AG09309 (cell line): ENCODE measurements at places on chromosomes 2 and 18.

DNA sequence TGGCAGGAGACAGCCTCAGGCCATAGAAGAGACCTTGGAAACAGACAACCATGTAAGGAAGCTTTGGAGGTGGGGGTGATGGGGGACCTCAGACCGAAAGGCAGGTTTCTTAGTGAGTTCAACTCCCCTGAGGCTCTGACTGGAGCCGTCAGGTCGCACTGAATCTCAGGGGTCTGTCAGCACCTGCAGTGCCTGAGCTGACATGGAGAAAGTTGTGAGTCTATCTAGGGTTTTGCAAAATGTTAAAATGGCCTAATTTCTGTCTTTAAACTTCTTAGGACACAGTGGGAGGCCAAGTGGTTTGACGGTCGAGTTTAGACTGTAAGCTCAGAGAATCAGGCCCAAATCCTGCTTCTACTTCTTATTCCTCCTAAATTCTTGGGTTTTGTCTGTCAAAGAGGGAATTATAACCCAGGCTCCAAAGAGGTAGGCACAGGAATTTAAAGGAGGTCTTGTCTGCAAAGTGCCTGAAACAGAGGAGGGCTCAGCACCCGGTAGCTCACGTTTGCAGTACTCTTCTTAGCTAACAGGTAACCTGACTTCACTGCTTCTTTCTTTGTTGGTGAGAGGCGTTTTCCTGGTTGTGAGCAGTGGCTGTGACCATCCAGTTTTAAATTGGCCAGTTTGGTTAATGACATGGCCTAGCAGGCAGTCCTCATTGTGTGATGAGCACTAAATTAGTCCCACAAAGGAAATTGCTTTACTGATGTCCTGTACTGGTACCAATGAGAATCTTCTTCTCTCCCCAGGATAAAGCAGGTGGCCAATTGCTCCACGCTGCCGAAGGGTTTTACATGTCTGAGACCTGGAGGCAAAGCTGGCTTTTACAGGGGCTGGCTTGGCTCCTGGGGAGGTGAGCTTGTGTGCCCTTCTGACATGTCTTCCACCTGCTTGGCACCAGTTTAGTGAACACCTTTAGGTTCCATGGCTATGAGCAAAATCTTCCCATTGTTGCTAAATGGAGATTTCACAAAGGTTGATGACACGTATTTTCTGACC, 95.7 kb downstream of the MYCN start:
- DNase-seq, result no peak

DNA sequence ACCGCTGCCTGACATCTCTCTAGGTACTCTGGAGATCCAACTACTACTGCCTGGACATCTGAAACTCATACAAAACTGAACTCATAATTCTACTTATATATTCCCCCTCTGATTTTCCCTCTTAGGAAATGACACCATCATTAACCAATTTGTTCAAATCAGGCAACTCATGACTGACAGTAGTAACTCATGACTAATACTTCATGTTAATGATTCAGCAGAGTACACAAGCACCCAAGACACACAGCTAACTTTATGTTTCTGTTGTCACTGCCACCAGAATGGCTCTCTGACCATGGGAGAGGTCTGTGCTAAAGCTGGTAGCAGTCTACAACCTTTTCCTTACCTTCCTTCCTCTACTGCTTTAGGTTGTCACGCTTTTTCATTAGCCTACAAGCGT, 91.1 kb downstream of the ITSN2 start:
- DNase-seq, result no peak

GRCh38 chr2:232896720-232897597, 26.9 kb downstream of the SNORC start:
- DNase-seq, result no peak

DNA sequence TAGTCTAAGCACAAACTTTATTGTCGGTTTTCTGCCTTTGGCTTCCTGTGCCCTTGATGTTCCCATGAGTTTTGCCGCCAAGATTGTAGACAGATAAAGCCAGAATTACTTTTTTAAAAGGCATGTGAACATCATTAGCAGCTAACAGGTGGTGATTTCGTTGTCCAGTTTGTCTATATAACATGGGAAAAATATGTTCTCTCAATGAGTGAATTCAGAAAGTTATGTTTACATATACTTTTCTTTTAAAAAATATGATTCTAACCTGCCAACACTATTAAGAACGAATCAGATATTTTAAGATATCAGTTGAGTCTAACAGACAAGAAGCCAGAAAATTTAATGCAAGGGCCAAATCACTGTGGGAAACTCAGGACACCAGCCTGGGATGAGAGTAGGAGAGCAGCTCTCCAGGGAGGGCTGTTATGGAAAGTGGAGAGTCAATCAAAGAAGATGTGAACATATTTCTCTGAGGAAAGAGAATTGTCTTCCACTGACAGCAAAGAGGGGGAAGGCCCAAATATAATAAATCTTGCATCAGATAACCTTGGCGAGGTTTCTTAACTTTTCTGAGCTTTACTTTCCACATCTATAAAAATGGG, 311.3 kb downstream of the ARHGAP15 start:
- no peak for DNase-seq

- no peak for DNase-seq
Measured at GRCh38 chr2:32357318-32358110, 691 bp downstream of the BIRC6 start.

DNA sequence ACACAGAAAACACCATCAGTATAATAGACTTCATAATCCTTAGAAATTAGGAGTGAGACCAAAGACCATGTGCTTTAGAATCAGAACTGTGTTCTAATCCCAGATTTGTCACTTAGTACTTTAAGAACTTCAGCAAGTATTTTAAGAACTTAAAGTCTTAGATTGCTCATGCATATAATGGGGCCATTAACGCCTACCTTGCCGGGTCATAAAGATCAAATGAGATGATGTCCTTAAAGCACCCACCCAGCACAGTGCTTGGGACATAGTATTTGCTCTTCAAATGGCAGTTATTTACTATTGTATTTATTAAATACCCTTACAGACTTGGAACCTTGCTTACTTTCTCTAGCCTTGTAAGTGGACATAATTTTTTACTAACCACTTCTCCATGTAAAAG, 156.1 kb downstream of the GREB1L start:
- DNase-seq, result no peak

GRCh38 chr2:161139098-161139987, 20.9 kb upstream of the TANK start:
- no peak for DNase-seq

GRCh38 chr2:23698721-23699579, 228.0 kb downstream of the ATAD2B start:
- DNase-seq, result no peak
